ENCODE measurements at places on chromosomes 2 and 18.

DNA sequence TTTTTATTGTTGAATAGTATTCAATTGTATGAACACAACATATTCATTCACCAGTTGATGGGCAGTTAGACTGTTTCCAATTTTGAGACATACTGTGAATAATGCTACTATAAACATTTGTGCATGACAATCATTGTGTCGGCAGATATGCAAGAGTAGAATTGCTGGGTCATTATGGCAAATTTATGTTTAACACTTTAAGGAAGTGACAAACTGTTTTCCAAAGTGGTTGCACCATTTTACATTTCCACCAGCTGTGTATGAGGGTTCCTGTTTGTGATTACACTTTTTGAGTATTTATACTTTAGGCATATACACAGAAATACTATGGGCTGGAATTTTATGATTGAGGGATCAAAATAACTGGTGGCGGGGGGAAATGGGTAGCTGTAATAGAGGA, 61.2 kb downstream of the MAP4K3 start:
- no peak for DNase-seq

- DNase-seq = no peak
These were observed 1.7 kb downstream of the PRELID3A start for GRCh38 chr18:12409469-12409868.

DNA sequence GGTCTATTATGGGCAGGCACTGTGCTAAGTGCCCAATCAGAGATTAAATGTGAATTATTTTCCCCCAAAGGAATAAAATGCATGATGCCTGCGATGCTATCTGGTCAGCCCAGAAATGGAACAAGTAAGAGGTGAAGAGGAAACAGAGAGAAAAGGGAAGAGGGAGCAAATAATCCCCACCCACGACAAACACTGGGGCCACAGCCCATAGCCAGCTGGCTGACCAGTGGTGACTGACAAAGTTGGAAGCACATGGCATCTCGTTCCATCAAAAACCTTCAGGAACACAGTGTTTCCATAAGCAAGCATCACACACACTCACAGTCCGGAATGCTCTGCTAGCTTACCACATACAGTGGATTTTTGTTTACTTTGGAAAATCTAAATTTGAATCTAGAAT, 21.1 kb upstream of the COX7A2L start:
- DNase-seq = no peak

- no peak for DNase-seq
These were observed 4.2 kb upstream of the SIX2 start for GRCh38 chr2:45013229-45014015.

- no peak for DNase-seq
These were observed 21.1 kb downstream of the PLB1 start for GRCh38 chr2:28516950-28517349.

DNA sequence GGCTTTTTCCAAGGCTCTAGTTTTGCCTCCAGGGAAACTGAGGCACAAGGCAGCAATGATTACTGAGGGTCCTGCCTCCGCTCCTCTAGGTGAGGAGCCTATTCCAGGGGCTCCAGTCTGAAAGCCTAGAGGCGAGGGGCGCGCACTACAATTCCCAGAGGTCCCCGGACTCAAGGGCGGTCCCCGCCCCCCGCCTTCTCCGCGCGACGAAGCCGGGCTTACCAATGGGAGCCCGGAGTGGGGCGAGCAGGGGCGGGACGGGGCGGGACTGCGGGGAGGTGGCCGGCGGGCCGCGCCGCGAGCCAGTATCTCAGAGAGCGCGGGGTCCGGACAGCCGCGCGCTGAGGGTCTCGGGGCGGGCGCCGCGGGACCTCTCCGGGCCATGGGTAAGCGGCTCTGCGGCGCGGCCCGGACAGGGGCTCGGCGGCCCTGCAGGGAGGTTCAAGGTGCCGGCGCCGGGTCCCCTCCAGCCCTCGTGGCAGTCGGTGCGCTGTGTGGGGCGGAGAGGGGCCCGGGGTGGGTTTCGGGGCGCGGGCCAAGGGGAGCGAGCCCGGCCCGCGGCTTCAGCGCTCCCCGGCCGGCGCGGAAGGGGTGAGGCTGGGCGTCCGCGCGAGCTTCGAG, at the start of gene ARID5A:
Gene ARID5A, plus strand, starts transcription at position 308 of the 621 bp plus-strand sequence. Its CDS starts 75 bp downstream, at position 383.
- DNase-seq = peak; percentile 85

- DNase-seq = no peak
These were observed 48.1 kb upstream of the SDC1 start for GRCh38 chr2:20273042-20273441.

DNA sequence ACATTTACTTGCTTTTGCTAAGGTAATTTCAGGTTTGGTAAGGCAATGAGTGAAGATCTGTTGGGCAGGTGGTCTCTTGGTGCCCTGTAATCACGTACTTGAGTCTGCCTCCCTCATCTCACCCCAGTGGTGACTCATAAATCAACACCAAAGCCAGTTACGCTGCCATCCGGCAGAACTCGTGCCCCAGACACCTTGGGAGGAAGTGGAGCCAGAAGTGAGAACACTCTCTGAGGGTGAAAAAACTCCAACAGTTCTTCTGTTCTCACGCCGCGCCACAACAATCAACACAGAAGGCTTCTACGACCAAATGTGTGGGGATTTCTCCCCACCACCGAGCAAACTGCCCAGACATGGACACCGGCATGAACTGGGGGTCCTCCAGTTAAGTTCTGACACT, 206.2 kb downstream of the ARL4C start:
- DNase-seq = peak; percentile 51

DNA sequence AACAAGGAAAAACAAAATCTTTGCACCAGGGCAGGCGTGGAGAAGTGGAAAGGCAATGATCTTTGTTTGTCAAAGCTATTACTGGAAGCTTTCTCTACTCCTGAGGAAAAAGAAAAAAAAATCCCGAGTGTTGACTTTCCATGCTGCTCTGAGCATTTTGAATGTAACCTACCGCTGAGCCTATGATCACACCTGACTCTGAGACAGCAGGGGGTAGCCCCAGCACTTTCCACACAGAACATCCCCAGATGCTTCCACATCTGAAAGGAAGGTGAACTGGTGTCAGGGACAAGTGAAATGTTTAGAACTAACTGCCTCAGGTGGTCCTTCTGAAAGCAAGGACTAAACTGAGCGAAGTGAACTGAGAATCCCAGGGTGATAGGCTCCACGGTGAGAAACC, 1315.1 kb upstream of the DDX18 start:
- no peak for DNase-seq

- no peak for DNase-seq
These were observed 186.1 kb downstream of the SEPTIN10 start for GRCh38 chr2:109427661-109428091.

GRCh38 chr2:19893520-19894133, 8.2 kb downstream of the TTC32 start:
- DNase-seq = no peak

- DNase-seq = no peak
These were observed 46.4 kb downstream of the TEX51 start for GRCh38 chr2:126945118-126945517.

- DNase-seq = no peak
These were observed 63.9 kb downstream of the NYAP2 start for GRCh38 chr2:225463449-225463848.

DNA sequence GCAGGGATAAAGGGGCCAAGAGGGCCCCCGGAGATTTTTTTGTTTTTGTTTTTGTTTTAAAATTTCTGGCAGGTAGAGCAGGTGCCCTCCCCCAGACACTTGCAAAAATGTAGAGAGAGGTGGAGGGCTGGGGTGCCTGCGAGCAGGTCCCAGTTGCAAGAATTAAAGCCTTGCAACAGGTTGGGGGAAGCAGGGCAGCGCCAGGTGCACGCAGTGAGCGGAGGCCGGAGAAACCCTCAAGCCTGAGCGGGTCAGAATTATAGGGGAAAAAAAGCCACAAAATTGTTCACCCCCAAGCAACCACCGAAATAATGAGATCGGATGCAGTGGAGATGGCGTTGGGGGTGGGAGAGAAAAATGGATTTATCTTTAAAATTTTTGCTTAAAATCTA, 527 bp downstream of the IGFBP5 start:
- DNase-seq = no peak

DNA sequence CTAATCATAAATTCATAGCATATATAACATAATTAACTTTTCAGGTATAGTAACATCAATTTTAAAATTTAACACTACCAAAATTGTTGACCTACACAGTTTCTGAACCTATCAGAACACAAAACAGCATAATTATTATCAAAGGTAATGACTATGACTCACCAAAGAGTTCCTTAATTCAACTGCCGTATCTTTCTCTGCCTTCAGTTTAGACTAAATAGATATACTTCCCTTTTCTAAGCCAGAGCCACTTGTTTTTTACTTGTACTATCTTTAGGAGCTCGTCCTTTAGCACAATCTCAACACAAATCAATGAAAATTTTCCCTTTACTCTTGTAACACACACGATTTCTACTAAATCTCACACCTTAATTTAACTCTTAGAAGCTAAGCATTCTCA, 54.4 kb downstream of the CCDC88A start:
- DNase-seq = no peak

DNA sequence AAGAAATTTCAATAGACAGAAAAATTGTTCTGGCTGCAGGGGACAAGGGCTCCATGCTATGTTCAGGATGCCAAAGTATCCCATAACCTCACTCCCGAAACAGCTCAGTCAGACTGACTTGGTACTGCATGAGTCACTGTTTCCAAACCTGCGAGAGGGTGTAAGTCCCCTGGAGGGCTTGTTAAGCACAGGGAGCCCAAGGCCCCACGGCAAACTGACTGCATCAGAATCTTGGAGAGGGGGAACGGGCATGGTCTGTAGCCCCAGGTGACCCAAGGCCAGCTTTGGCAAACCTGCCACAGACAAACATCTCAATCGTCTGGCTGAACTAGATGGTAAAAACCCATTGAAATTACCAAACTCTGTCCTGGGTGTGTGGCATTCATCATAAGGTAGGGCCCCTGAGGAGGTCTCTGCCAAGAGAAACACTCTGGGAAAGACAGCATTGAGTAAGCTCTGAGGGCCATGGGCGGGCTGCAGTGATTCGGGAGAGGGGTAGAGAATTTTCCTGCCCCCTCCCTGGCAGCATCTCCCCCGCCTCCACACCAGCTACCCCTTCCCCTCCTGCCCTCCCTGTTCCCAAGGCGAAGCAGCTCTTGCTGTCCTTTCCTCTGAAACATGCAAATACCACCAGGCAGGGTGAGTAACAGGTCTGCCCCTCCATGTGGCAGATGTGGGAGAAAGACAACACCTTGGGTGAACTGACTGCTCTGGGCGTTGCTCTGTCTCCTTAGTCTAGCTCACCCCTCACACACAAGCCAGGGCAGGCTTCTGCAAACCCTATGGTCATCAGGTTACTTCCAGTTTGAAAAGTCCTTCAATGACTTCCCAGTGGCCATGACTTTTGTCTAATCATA, 274.7 kb upstream of the SIX2 start:
- no peak for DNase-seq

DNA sequence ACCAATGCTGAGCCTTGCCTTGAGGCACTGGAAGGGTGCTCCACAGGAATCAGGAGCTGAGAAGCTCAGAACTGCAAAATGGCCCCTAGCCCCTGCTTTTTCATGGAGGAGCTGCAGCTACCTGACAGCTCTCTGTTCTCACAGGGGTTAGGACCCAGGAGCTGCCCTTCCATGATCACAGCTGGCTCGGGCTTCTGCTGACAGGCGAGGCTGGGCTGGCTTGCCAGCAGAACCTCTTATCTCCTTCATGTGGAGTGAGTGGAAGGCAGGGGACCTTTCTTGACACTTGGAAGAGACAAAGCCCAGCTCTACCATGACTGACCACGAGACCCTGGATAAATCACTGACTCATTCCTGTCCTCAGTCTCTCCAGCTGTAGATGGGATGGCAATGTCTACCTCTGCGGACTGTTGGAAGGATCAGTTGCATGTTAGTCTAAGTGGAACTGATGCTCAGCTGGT, 113.4 kb downstream of the CAPN13 start:
- no peak for DNase-seq

- DNase-seq = no peak
These were observed 245.8 kb upstream of the SLC39A10 start for GRCh38 chr2:195411219-195411687.

GRCh38 chr2:109736177-109736827, 57.8 kb upstream of the RGPD5 start:
- no peak for DNase-seq

GRCh38 chr18:79515944-79516351, 120.2 kb downstream of the NFATC1 start:
- no peak for DNase-seq

DNA sequence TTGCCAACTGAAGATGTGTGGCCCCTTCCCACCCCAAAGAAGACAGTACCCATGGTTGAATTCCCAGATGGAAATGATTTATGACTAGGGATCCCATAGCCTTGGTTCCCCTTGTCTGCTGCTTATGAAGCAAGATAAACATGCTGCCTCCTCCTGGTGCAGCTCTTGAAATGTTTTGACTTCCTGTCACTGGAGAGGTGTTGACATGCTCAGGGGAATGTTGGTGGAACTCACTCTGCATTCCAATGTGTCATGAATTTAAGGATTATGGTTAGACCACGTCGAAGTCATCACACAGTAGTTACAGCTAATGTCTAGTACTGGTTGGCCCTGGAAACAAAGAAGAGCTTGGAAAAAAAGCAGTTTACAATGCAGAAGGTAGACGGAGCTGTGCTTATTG, 69.0 kb upstream of the FAM110C start:
- no peak for DNase-seq

- DNase-seq = no peak
These were observed 85.7 kb upstream of the UNC80 start for GRCh38 chr2:209685963-209686362.

GRCh38 chr2:17043173-17043572, 377.5 kb upstream of the CYRIA start:
- no peak for DNase-seq

GRCh38 chr2:33215299-33215698, 261.1 kb upstream of the RASGRP3 start:
- DNase-seq = no peak

- no peak for DNase-seq
These were observed 115.6 kb downstream of the PPP1R1C start for GRCh38 chr2:182101263-182101662.

- DNase-seq = no peak
These were observed 79.8 kb upstream of the PDE1A start for GRCh38 chr2:182506606-182507005.

DNA sequence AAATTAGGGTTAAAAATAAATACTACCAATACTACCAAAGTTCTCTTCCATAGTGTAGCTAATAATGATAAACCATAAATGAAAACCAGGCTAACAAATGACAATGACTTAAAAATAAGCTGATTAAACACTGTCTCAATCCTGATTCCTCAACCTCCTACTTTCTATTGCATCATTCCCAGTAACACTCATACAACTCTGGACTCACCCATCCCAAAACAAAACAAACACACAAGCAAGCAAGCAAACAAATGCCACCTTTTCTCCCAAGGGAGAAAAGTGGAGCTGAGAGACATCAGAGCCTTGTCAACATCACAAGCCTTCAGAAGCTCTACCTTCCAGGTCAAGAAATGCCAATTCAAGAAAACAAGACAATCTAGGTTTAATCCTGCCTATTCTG, 620.7 kb downstream of the NYAP2 start:
- no peak for DNase-seq

- DNase-seq = no peak
These were observed 114.5 kb downstream of the MYO3B start for GRCh38 chr2:170292415-170292814.

- DNase-seq = no peak
These were observed 47.0 kb downstream of the SLC9A4 start for GRCh38 chr2:102520009-102520408.

Data from activated CD4-positive, alpha-beta T cell treated with anti-CD3 and anti-CD28 coated beads, Interleukin-2, amount 50 U/mL, for 24 hours (primary cell).